ENCODE measurements at places on chromosomes 11 and 22.
A peak's percentile ranks its signal among the peaks of the same experiment; 100 is the strongest.

GRCh38 chr22:39872548-39872947 lies 21.0 kb downstream of the ENTHD1 start:
- DNase-seq = no peak

DNA sequence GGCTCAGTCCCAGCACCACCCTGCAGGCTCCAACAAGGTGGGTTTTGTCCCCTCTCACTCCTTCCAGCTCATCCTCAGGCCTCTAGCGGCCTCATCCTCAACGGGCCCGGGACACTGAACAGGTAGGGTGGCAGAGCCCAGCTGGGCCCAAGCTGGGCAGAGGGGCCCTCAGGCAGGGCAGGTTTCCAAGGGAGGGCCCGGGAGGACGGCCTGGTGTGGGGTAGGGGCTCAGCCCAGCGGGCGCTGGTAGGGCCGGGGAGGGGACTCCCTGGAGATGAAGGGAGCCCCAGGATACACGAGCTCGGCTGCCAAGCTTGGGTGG lies 2.5 kb upstream of the IFITM10 start:
- DNase-seq = no peak

GRCh38 chr11:45314900-45315299 lies 28.8 kb upstream of the SYT13 start:
- DNase-seq = no peak

GRCh38 chr11:110069158-110069737 lies 23.9 kb upstream of the ZC3H12C start:
- DNase-seq = no peak

- peak; percentile 39 for DNase-seq
Measured at GRCh38 chr11:68048681-68049508, 10.1 kb downstream of the TCIRG1 start.

GRCh38 chr11:10305262-10305963 lies 540 bp downstream of the ADM start:
- peak; percentile 76 for DNase-seq

DNA sequence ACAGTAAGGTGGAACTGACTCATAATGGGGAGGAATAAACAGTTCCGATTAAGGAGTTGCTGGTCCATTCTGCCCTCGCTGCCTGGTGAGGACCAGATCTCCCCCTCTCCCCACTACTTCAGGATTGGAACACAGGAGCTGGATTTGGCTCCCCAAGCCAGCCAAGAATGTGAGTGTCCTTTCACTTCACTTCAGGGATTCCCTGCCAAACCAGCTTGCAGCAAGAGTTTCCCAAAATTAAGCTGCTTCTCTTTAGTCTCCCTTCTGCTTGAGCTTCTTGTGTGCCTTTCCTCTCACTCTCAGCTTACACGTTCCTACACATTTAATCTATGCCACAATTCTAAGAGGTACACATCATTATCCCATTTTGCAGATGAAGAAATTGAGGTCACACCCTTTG lies 234.1 kb downstream of the BUD13 start:
- DNase-seq = peak; percentile 10

- DNase-seq = no peak
Measured at GRCh38 chr22:35727436-35727835, 9.8 kb downstream of the APOL5 start.

GRCh38 chr11:4641501-4641900 lies 2.3 kb upstream of the OR51E1 start:
- no peak for DNase-seq

DNA sequence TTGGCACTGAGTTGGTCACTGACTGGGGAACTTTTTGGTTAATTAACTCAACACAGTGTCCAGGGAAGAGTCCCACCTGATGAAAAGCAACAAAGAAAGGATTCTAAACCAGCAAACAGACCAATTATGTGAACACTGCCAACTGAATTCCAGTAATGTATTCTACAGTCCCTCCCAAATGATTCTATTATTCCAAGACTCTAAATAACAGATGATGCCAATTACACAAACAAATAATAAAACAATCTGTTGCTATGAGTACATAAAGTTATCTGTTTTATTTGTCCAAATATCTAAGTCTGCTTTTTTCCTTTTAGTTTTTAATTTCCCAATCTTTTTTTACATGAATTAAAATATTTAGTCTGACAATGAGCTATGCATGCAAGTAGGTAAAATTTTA lies 98.3 kb upstream of the TP53AIP1 start:
- DNase-seq = no peak

DNA sequence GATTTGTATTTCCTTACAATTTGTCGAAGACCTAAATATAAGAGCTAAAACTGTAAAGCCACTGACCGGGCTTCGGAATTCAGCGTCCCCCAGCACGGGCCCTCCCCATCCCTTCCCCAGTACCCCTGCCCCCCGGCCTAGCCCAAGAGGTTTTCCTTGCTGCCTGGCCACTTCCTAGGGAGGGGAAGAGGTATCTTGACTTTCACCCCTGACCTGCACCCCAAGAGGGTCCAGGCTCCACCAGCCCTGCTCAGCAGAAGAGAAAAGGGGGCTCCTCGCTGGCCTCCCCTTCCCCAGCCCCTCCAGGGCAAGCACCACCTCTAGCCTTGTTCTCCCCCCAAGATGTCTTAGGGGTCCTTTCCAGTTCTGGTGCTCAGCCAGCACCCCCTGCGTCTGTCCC lies 26.1 kb upstream of the CARS1 start:
- DNase-seq = no peak

DNA sequence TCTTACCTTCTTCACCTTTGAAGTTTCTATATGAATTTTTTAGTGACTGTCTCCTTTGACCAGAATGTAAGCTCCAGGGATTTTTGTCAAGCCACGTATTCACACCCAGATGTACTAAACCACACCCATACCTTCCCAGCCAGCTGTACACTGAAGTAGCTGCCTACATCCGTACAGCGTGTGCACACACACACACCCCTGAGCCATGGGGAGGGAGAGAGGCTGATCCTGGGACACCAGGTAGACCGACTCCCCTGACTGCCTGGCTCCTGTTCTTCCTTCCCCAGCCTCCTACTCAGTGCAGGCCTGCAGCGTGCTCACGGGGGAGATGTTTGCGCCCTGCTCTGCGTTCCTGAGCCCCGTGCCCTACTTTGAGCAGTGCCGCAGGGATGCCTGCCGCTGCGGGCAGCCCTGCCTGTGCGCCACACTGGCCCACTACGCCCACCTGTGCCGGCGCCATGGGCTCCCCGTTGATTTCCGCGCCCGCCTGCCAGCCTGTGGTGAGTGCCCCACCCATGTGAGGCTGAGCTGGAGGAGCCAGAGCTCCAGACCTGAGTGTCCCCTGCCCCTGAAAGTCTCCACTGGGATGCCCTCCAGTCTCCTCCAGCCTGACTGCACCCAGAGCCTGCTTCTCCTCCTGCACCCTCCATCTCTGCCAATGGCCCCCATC lies 25.9 kb downstream of the OTOG start:
- peak; percentile 32 for DNase-seq

- DNase-seq = no peak
Measured at GRCh38 chr11:66881927-66882452, 25.1 kb downstream of the LRFN4 start.

DNA sequence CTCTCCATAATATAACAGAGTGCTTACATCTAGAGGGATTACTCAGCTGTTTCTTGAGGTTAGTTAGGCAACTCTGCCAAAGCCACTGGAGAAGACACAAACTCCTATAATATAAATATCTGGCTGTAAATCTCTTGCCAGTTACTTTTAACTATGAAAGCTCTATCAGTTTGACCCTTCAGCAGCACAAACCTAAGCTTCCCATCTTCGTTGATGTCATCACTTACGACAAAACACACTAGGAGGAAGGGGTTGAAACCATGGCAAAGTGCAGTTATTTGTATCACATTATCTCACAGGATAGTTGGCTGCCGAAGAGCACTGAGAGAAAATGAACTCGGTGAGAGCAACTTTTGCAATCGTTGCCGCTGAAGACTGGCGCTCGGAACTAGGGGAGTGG lies 922.1 kb downstream of the OPCML start:
- DNase-seq = no peak

DNA sequence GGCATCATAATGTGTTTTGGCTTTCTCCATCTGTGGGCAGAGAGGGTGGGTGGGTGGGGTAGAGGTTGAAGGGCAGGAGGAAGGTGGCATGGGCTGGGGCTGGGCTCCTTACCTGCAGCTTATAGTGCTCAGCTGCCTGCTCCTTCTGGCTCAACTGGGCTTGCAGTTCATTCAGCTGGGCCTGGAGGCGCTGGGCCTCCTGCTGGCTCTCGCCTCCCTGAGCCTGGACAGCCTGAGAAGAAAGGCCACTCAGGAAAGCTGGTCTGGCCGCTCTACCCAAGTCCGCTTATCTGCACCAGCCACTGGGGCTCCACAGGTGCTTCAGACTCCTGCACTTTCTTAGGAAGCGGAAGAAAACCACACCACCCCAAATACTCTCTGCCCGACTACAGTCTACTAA lies 10.4 kb downstream of the IL18BP start:
- peak; percentile 50 for DNase-seq

- DNase-seq = no peak
Measured at GRCh38 chr11:50098186-50098725, 65.6 kb downstream of the OR4C45 start.
